NCI-H2107 (cell line): ENCODE measurements at places on chromosomes 2 and 18.
A peak's percentile ranks its signal among the peaks of the same experiment; 100 is the strongest.

- DNase-seq = no peak
Observed at GRCh38 chr18:49813069-49813318, 339 bp downstream of the ACAA2 start.

DNA sequence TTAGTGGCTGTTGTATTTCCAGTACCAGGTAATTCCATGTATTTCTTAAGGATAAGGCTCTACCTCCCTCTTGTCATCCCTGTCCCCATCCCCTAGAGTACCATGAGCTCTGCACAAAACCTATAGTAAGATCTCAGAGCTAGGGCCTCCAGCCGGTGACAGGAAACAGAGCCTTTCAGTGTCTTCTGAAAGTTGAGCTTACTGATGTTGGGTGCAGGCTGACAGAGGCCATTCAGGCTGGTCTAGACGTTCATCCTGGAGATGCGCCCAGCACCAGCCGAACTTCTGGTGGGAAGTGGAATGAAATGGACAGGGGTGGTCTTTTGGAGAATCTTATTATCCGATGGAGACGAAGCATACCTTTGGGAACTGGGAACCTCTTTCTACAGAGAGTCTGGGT lies 16.7 kb upstream of the LYPD6B start:
- DNase-seq = no peak

DNA sequence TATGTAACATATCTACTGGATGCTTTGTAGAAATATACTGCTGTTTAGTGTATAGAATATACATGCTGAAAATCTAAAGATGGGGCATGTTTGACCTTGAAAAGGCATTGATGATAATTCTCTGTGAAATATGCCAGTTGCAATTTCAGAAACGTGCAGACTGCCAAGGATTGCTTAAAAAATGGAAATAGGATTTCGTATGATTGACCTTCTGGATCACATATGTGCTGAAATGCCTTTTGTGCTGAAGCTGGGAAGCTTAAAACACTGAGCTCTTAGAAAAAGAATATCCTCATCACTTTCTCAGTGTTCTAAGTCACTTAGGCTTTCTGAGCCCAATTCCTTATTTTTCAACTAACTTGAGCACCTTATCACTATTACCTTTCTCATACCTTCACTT lies 14.3 kb downstream of the NYAP2 start:
- DNase-seq = no peak

GRCh38 chr2:101446869-101447268 lies 28.0 kb downstream of the RFX8 start:
- DNase-seq = no peak

DNA sequence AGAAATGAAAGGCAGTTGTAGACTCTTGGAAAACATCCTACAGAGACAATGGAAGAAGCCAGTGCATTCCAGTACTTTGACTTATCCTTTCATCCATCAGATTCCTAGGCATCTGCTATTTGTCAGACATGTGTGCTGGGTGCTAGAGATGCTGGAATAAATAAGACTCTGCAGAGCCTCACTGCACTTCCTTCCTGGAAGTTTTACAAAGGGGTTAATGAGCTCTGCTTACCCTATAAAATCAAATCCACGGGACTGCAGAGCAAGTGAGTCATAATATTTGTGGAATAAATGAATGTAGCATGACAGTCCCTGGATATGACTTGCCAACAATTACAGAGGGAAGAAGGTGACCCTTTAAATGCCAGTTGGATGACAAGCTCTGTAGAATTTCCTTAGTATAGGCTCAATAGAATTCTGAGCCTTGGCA lies 52.7 kb upstream of the NPAS2 start:
- DNase-seq = no peak

DNA sequence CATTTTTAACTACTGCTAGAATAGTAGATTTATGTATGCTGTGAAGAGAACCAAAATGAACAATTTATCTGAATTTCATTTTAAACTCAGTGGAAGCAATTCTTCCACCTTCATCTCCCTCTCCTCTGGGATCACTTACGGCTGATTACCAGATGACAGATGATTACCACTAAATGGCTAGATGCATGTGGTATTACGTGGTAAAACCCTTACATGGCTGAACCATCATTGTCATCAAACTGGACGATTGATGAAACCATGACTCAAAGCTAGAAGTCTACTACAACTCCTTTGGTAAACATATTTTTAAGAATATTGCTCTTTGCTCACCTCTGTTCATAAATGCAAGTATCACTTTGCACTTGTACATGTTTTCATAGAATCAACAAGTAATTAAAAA lies 48.5 kb upstream of the DOCK10 start:
- no peak for DNase-seq

DNA sequence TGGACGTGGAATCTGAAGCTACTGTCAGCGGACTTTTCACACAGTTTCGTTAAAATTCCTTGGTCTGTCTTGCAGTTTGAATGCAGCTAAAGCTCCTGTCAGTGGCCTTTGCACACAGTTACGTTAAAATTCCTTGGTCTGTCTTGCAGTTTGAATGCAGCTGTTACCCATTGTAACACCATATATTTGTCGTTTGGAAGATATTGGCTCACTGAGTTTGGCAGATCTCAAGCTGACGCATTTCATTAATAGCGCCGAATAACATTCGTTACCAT lies 1.0 kb downstream of the LIMS1 start:
- DNase-seq = no peak

GRCh38 chr18:73850782-73851181 lies 296.9 kb downstream of the FBXO15 start:
- DNase-seq = no peak

- peak; percentile 33 for DNase-seq
Observed at GRCh38 chr18:9135912-9136314, 668 bp upstream of the ANKRD12 start.

DNA sequence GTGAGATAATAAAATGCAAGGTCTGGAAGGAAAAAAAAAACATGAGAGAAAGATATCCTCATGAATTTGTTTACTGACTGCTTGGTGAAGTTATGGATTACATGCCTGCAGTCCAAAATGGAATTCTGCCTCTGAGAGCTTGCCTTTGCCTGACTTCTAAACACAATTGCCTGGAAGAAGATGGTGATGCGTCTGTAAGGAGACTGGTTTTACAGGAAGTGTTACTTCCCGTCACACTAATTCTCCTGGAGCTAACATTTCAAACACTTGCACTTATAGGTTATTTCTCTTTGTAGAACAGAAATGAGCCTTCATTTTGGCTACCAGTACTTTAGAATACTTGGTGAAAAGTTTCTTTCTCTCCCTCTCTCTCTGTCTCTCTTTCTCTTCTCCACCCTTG lies 884.3 kb downstream of the TSN start:
- DNase-seq = no peak

GRCh38 chr2:167783261-167784083 lies 463.9 kb downstream of the STK39 start:
- no peak for DNase-seq

DNA sequence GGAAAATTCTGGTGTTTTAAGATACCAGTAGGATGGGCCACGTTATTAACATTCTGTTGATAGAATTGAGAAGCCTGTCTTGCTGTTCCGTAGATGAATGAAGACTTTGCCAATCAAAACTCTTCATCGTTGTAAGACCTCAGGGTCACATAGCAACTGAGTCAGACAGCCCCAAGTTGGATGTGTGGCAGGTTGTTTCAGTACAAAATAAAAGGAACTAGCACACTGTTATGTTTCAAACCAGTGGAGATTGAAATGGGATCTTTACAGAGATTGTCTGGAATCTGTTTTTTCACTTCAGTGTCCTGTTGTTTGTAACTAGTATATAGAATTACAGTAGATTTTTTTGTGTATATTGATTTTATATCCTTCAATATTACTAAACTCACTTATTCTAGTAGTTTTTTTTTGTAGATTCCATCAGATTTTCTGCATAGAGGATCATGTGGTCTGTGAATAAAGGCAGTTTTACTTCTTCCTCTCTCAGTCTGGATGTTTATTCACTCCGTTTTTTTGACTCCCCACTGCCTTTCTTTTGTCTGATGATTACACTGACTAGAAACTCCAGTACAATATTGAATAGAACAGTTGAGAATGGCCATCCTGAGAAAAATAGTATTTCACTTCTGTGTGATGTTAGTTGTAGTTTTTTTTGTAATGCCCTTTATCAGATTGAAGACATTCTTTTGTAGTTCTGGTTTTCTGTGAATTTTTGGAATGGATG lies 22.7 kb downstream of the EPC2 start:
- DNase-seq = no peak

DNA sequence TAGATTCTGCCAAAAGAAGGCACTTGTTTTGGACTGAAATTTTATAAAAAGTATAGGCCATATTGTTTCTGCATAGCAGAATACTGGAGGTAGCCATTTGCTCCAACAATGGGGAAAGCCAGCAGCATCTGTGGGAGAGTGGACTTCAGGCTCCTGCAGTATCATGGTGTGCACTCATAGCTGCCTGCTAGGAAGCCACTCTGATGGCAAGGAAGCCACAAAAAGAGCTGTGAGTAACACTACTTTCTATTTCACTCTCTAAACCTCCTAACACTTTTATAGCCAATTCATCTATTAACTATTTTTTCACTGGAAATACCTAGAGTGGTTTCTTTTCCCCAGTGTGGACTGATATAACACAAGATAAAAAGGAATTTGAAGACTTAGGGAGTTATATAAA lies 144.4 kb upstream of the KCNJ3 start:
- no peak for DNase-seq

DNA sequence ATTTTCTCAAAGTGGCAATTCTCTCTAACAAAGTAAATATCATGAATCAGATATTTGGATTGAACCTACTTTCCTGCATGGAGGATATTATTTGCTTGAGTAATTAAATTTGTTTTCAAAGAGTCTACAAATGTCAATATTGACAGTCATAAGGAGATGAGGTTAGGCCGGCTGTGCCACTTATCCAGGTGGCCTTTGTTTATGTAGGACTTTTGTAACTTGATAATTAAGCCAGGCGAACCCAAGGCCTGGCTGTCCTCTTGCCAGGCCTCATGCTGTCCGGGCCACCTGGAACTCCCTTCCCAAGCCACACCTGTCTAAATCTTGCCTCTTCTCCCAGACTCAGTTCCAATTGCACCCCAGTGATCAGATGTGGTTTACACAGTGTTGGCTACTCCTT lies 255.2 kb downstream of the ACKR3 start:
- DNase-seq = peak; percentile 16

- no peak for DNase-seq
Observed at GRCh38 chr2:186772579-186772978, 76.4 kb downstream of the ZSWIM2 start.

DNA sequence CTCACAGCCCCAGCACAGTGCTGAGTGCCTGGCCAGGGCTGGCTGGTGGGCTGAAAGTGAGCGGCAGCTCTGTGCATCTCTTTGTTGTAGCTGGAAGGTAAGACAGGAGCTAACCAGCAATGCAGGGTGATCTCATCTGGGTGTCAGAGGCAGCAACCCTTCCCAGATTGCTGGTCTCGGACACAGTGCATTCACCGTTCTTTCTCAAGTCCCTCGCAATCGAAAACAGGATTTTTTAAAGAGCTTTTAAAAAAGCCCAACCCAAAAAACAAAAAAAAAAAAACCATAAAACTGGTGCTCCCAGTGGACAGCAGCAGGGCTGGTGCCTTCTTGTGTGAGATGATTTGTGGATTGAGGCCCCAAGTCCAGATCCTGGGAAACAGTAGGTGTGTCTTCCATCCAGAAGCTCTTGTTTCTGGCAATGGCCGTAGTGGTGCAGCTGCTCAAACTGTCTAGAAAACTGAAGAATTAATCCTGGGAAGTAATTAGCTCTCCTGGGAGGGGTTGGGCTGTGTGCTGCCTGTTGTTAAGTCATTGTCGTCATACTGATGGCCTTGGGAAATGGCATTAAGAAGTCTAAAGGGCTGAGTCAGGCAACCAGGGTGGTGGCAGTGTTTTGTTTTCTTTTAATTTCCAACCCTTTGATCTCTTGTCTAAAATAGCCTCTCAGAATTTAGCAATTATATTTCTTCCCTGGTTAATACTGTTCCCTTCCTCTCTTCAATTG lies 156.7 kb downstream of the KLHL29 start:
- DNase-seq = no peak

- DNase-seq = no peak
Observed at GRCh38 chr2:168090366-168091135, 156.8 kb downstream of the STK39 start.
